Caudate nucleus (tissue), 63 donors: ENCODE measurements at places on chromosomes 16 and 17.

DNA sequence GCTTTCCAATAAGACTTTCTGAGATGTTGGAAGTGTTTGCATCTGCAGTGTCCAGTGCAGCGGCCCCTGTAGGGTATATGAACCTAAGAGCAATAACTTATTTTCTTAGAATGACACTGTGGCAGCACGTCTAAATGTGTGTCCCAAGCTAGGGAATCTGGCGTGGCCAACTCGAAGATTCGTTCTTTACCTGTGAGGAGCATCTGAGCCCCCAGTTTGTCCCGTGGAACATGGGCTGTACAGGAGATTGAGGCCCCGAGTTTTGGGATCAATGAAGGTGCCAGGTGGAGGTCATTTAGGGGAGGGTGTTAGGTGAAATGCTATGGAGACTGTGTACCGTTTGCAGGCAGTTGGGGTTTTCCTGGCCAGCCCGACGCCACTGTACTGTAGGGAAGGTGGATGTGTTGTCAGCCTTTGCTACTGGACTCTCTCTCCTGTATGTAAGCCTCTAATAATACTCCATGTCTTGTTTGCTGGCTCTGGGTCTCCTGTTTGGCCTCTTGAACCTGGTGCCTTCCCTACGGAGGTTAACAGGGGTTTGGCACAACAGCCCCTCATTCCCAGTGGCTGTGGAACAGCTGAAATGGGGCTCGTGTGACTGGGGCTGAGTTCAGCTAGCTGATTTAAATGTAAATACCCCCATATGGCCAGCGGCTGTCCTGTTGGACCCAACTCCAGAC is 45.5 kb upstream of the SDK2 start:
- no peak for DNase-seq

DNA sequence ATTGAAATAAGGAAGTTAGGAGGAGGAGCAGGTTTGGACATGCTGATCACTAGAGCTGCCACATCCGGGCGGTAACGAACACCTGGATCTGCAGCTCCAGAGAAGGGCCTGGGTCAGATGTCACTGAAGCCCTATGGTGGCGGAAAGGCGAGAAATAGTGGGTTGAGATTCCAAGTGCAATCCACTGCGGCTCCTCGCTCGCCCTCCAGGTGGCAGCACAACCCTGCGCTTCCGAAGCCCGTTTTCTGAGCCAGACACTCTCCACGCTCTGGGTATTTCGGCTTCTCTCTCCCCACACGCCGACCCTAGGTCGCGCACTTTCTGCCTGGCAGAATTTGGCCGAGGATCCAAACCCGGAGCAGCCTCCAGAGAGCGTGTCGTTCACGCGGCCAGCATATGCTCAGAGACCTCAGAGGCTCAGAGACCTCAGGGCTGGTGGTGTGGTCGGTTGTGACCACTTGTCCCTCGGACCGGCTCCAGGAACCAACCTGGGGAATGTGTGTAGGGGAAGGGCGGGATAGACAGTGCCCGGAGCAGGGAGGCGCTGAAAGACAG is 922 bp upstream of the SLC2A4 start:
- peak; percentile 83 for DNase-seq

GRCh38 chr17:32659419-32659842 is 172.6 kb downstream of the CDK5R1 start:
- DNase-seq, result peak; percentile 46

DNA sequence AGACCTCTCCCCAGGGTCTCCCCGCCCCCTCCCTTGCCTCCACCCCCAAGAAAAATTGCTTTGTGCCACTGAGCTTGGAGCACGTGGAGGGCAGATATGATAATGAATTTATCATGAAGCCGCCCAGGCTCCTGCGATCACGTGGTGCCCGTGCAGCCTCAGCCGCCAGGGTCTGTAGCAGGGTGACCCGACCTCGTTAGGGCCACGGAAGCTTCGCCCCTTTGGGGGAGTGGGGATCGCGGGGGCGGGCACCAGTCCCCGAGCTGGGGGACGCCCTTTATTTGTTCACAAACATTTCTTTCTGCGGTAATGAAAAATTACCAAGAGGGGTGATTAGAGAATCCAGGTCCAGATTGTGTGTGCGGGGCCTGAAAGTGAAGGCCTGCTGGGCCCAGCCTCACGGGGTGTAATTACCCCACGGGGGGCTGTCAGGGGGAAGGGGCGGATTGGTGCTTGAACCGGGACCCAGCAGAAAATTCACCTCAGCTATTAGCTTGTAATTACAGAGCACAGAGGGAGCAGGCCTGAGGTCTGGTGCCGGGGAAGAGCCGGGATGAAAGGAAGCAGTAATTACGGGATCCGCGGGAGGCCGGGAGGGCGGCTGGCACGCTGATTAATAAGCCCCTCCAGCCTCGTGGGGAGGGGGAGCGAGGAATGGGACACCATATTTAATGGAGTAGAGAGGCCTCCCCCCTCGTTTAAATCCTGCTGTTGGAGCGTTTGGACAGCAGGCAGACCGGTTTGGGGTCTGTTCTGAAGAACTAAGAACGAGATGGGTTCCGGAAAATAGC is 13.3 kb downstream of the GSE1 start:
- DNase-seq, result no peak

GRCh38 chr17:49664706-49665211 is 13.1 kb downstream of the SPOP start:
- no peak for DNase-seq

- DNase-seq, result no peak
Observed at GRCh38 chr16:15897834-15898254, 9.4 kb upstream of the CEP20 start.

GRCh38 chr16:70594569-70594968 is 51.8 kb upstream of the IL34 start:
- no peak for DNase-seq

DNA sequence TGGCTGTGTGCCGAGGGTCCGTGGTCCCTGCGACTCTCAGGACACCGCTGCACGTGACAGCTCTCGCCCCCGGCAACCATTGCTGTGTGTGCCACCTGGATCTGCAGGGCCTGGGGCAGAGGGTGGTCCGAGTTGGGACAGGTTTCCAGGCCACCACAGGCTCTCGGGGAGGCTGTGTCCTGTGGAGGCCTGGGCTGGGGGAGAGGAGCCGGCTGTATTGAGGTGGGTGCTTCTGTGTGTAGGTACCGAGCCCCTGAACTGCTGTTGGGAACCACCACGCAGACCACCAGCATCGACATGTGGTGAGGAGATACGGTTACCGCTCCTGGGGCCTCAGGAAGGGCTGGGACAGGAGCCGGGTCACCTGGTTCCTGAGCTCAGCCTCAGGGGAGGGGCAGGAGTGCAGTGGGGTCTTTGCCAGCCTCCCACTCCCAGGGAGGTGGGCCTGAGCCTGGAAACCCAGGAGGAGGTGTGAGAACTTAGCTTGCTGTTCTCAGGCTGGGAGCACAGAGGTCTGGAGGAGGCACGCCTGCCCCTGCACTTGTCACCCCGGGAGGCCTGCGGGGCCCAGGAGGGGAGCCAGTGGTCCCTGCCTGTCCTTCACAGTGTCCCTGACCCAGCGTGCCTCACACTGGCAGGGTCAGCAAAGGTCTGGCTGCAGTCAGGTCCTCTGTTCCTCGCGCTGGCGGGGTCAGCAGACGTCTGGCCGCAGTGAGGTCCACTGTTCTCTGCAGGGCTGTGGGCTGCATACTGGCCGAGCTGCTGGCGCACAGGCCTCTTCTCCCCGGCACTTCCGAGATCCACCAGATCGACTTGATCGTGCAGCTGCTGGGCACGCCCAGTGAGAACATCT is 7.3 kb downstream of the SPATA2L start:
- no peak for DNase-seq

- no peak for DNase-seq
Observed at GRCh38 chr17:74380959-74381808, 13.9 kb downstream of the GPR142 start.

DNA sequence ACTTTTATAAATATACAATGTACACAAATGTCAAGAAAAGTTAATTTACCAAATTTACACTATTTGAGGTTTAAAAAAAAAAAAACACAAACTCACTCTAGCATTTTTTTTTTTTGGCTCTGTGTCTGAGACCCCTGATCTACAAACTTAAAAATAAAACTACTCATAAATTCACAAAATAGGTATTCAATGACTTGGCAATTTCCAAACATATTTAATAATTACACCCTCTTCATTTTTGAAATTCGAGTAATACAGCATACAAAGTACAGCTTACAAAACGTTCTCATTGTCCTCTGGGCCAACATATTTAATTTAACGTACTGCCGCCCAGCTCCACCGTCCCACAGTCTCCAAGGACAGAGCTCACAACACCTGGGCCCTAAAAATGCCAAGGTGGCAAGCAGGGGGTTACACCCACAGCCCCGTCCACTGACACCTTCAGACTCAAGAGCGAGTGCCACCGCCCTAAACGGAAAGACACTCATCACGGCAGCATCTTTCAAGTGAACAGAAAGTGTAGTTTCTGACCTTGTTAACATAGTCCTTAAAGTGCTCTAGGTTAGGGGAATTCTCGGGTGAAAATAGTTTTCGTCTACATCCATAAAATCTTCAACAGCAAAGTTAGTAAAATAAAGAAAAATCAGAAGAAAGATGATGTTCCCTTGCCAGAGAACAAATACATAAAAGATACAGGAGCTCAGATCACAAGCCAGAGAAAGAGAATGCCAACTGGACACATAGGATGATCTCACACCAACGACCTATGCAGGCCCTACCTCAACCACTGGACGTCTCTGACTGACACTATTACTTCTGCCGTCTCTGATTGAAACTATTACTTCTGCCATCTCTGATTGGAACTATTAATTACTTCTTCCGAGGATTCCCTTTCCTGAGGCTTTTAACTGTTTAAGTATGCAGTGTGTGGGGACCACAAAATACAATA is 4.2 kb downstream of the ADCY9 start:
- DNase-seq, result no peak

- no peak for DNase-seq
Observed at GRCh38 chr17:65228734-65229620, 91.8 kb downstream of the RGS9 start.

DNA sequence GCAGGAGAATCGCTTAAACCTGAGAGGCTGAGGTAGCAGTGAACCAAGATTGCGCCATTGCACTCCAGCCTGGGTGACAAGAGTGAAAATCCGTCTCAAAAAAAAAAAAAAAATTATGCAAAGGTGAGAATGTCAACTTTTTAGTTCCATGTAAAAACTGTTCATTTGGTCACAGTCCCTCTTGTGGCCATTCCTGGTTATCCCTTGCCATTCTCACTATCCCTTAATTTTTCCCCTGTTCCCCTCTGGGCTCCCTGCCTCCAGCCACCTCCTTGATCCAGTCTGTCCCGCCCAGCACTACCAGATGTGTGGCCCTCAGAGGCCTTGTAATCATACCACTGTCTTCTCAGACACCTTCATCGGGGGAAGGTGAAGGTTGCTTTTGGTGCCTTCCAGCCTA is 23.4 kb downstream of the DCAF7 start:
- DNase-seq, result no peak
